Renal cortical epithelial cell (primary cell): ENCODE measurements at places on chromosomes 3 and 15. TPM values are rescaled to one million over a fixed set of nuclear protein-coding genes. Genes with fewer than 3 reads are reported as not detected.

GRCh38 chr3:55750525-55750924, 263.4 kb upstream of the WNT5A start:
- peak; percentile 98 for DNase-seq

DNA sequence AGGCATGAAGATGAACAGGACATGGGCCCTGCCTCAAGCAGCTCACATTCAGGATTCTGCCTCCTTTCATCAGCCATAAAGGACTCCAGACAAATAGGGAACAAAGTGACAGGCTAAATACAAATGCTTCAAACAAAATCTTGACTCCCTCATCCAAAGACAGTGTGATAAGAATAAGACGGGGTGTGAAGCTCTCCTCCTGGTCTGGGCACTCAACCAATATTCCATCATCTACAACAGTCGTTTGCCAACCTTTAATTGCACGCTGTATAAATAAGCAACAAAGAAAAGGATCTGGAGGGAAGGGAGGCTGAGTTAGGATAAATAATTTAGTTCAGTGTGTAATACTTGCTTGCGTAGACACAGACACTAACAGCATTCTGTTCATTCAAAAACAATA, 5.4 kb downstream of the CCDC54 start:
- DNase-seq: no peak

Gene ADAMTS9
- total RNA-seq: 123 and 229 TPM in 2 replicates

Gene NOX5
- 0.55 TPM in 1 of 2 replicates, not detected in the other for total RNA-seq

- DNase-seq: peak; percentile 99
Measured at GRCh38 chr3:27533718-27534573, 49.8 kb upstream of the SLC4A7 start.
